Tibial nerve (tissue), 4 donors: ENCODE measurements at places on chromosomes 2 and 18. TPM values are rescaled to one million over a fixed set of nuclear protein-coding genes. Genes with fewer than 3 reads are reported as not detected.

The FAM110C gene
- total RNA-seq = 0.66 TPM

The CCL20 gene
- total RNA-seq = not detected

GRCh38 chr18:2662990-2663389 is 7.5 kb downstream of the SMCHD1 start:
- DNase-seq = no peak

The GPBAR1 gene
- 21.1 TPM for total RNA-seq

The PTPRN gene
- not detected for total RNA-seq

GRCh38 chr2:70078384-70078783 is 8.9 kb upstream of the PCBP1 start:
- no peak for DNase-seq

- DNase-seq = no peak
Observed at GRCh38 chr2:26068602-26069298, 34.9 kb downstream of the RAB10 start.

The GALNT1 gene
- 29.0 TPM for total RNA-seq

The SERPINB12 gene
- total RNA-seq = not detected

GRCh38 chr2:238387332-238387731 is 39.4 kb upstream of the ASB1 start:
- DNase-seq = no peak

GRCh38 chr2:239146011-239146641 is 254.7 kb downstream of the HDAC4 start:
- no peak for DNase-seq

The COL4A3 gene
- 7.1 TPM for total RNA-seq

The SULT1C4 gene
- 3.7 TPM for total RNA-seq

The CNDP2 gene
- total RNA-seq = 87.8 TPM

The LTBP1 gene
- total RNA-seq = 30.8 TPM

The IHH gene
- not detected for total RNA-seq

The ZNF385B gene
- total RNA-seq = 2.3 TPM

DNA sequence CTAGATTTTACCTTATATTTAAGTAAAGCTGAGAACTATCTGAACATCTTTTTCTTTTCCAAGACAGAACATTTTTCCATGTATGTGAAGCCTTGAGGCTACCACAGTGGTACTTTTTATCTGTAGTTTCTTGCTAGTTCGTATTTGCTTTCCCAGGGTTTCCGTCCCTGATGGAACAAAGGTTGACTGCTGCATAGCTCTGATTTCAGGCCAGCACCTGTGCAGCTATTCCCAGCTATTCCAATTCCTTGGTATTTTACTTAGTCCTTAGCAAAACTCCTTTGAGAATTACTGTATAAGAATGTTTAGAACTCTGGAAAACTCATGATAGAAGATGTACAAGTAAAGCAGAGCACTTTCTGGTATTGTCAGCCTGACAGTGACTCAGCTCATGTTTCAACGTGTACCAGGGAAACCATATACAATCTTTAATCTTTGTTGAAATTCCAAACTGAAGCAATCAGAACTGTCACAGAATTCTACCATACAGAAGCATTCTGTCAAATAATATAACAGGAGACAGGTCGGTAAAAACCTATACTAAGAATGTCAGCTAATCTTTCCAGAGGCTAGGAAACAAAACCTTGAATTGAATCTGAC is 162.2 kb downstream of the PKP4 start:
- no peak for DNase-seq

- no peak for DNase-seq
Observed at GRCh38 chr2:72770879-72771461, 54.9 kb downstream of the EXOC6B start.

GRCh38 chr2:85326406-85327159 is 1.2 kb downstream of the TGOLN2 start:
- DNase-seq = no peak

GRCh38 chr2:191927991-191928390 is 81.1 kb upstream of the CAVIN2 start:
- DNase-seq = no peak

DNA sequence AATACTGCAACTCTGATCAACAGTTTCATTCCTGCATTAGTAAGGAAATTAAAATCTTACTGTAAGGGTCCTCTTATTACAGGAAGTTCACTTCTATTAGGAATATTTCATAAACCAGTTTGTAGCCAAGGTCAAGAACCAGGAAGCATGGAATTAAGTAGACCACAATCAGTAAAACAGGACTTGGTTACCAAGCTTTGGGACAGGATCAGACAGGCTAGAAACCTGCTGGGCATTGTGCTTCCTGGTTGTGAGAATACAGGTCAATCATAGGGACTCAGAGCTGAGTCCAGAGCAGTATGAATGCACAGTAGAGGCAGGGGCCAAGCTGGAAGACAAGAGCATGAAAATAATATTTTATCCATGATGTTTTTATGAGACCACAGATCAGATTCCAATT is 248.0 kb downstream of the IKZF2 start:
- DNase-seq = no peak

DNA sequence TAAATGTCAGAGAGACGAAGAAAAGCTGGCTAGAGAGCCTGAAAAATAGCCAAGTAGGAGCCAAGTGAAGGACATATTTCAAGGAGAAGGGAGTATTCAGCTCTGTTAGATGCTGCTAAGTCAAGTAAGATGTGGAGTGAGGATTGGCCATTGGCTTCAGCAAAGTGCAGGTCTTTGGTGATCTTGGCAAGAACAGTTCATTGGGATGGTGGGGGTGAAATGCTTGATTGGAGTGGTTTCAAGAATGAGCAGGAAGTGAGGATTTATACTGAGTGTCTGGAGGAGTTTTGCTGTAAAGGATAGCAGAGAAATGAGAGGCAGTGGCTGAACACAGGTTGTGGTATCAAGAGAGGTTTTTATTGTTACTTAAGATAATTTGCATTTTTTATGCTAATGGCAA is 139.7 kb downstream of the PRPF40A start:
- DNase-seq = no peak

The ST8SIA3 gene
- not detected for total RNA-seq

DNA sequence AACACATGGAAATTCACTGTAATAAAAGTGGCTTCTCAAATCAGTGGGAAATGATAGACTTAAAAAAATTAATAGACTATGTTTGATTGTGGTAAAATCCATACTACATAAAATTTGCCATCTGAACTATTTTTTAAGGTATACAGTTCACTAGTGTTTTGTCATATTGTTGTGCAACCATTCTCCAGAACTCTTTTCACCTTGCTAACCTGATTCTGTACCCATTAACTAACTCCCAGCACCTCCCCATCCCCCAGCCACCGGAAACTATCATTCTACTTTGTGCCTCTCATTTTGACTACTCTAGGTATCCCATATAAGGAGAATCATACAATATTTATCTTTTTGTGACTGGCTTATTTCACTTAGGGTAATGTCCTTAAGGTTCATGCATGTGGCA is 153.3 kb downstream of the PTPRM start:
- no peak for DNase-seq

The MEP1B gene
- not detected for total RNA-seq

- no peak for DNase-seq
Observed at GRCh38 chr2:102032368-102033030, 40.7 kb downstream of the IL1R2 start.

DNA sequence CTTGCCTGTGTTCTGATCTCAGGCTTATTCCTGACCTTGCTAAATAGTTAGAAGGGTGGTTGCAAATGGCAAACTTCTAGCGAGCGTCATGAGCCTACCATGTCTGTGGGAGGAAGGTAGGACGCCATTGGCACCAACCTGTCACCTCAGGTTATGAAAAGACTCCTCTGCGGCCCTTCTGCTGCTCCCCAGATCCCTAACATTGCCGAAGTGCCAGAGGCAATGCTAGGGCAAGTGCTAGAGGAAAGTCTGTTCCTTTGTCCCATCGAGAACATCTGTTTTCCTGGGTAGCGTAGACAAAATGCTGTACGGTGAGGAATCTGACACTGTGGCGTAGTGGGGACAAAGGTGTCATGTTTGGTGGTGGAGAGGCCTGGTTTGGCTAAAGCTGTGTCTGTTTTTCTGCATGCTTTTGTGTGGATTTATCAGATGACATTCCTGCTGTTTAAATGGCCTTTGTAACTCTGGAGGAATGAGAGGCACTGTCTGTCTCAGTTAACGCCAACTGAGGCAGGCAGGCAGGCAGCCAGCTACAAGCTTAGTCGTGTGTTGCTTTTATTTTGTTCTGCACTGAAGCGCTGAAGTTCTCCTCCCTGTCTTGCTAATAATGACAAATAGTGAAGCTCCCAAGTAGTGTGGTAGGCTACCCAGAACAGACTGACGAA is 94.1 kb downstream of the PRPF40A start:
- no peak for DNase-seq

DNA sequence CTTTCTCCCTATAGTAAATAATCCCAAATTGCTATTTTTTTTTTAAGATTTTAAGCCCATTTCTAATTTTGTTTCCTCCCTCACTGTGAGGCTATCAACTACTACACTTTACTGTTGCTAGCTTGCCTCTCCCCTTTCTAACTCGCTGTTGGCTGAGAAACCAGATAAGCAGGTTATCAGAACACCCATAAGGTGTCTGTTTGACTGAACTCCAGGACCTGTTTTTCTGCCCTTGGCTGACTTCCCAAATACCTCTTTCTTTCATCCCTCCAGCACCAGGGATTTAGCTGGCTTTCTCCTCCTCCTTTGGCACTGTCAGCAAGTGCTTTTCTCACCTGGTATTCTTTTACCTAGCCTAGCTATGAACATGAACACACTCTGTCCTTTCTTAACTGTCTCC is 11.1 kb downstream of the TRAK2 start:
- no peak for DNase-seq

GRCh38 chr2:162885281-162886070 is 46.9 kb upstream of the KCNH7 start:
- no peak for DNase-seq

DNA sequence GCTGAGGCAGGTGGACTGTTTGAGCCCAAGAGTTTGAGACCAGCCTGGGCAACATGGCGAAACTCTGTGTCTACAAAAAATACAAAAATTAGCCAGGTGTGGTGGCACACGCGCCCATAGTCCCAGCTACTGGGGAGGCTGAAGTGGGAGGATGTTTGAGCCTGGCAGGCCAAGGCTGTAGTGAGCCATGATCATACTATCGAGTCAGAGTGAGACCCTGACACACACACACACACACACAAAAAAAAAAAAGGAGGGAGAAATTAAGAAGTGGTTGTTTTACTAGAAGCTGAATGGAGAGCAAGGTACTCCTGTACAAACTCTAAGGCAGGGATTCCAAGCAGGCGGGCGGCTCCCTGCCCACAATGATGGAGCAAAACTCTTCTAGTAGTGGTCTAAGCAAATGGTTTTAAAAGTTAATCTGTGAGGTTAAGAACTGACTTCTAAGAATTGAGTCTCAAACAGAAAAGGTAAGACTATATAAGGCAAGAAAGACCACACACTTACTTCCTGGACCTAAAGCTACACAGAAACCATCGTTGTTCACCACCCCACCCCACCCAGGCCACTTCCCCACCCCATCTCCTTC is 2.6 kb downstream of the ANKRD44 start:
- no peak for DNase-seq

- no peak for DNase-seq
Observed at GRCh38 chr2:149164827-149165226, 126.3 kb downstream of the LYPD6B start.

The CHRNG gene
- not detected for total RNA-seq

DNA sequence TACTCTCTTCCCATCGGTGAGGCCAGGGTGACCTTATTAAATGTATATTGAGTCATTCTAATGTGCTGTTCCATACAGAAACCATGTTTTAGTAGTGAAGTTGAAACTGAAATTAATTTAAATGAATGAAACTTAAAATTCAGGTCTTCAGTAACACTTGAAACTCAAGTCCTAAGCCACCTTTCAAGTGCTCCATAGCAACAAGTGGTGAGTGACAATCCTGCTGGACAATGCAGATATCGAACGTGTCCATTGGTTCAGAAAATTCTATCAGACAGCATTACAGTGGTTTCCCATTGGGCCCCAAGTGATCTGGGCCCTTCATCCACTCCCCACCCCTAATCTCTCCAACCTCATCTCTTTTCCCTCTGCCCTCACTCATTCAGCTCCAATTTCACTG is 48.7 kb downstream of the HNMT start:
- no peak for DNase-seq

DNA sequence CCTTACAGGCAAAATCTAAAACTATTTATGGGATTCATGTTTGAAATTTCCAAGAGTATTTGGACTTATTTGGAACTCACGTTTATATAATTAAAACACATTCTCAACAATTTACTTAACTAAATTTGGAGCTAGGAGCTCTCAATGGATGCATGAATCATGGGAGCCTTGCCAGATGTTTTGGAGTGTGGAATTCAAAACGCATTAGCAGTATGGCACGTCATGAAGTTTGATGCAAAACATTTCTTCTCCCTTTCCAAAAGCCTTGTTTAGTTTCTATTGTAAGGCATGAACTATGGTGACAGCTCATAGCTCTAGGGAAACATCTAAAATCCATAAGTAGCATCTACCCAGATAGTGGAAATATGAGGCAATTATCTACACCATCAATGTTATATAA is 701.6 kb downstream of the SATB2 start:
- DNase-seq = no peak

DNA sequence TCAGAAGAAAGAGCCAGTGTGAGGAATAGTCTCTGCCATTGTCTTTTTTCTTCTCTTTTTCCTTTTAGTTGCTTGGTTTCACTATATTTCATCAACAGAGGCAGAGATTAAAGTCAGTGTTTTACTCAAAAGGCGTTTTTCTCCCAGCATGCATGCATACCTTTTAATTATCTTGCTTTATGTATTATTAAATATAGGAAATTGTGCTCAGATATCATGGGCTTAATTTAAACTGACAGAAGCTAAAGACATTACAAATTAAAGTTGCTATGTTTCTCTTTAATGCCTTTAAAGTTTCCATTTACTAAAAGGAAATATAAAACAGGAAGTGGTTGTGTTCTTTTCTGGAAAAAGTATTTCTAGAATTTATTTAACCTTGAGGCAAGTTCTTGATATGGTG is 223.3 kb upstream of the ATP5MC3 start:
- DNase-seq = no peak

GRCh38 chr2:151845884-151846283 is 17.7 kb upstream of the ARL5A start:
- DNase-seq = no peak

DNA sequence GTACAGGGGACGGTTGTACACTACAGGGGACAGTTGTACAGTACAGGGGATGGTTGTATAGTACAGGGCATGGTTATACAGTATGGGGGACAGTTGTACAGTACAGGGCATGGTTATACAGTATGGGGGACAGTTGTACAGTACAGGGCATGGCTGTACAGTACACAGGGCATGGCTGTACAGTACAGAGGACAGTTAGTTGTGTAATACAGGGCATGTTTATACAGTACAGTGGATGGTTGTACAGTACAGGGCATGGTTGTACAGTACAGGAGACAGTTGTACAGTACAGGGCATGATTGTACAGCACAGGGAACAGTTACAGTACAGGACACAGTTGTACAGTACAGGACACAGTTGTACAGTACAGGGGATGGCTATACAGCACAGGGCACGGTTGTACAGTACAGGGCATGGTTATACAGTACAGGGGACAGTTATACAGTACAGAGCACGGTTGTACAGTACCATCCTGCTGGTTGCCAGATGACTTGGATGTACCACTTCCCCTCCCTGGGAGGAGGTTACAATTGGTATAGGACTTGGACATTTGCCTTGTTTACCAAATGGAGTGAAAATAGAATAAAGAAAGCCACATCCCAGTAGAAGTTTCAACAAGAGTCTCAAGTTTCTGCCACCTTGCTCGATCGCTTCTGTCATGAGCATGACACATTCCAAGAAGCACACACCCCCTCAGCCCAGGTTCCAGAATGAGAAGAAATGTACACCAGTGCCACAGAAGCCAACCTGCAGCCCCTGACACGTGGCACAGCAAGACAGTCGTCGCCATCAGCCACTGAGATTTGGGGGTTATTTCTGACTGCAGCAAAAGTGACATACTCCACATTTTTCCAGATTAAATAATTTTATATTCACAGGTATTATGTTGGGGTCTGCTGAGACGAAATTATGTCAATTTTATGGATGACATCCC is 16.0 kb downstream of the CYRIA start:
- DNase-seq = no peak
